ENCODE measurements at places on chromosomes 13 and 19.

DNA sequence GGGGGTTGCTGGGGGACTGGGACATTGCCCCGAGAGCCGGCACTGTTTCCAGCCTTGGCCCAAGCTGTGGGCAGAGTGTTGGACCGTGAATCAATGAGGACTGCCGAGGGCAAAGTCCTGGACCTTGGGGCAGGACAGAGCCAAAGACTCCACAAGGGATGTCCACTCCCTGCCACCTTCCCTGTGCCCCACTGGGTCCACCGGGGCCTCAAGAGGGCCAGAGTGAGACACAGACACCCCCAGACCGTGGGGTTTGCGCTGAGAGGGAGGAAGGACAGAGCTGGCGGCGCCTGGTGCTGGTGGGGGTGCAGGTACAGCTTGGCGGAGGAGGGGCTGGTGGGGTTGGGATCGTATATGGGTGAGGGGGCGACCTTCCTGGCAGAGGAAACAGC, 11.8 kb downstream of the MAST3 start:
- DNase-seq, result no peak

- DNase-seq, result no peak
Observed at GRCh38 chr19:35901055-35901644, 810 bp upstream of the NFKBID start.

GRCh38 chr19:3852177-3852511, 16.7 kb downstream of the ZFR2 start:
- no peak for DNase-seq

GRCh38 chr19:33767898-33768413, 28.7 kb upstream of the KCTD15 start:
- no peak for DNase-seq

DNA sequence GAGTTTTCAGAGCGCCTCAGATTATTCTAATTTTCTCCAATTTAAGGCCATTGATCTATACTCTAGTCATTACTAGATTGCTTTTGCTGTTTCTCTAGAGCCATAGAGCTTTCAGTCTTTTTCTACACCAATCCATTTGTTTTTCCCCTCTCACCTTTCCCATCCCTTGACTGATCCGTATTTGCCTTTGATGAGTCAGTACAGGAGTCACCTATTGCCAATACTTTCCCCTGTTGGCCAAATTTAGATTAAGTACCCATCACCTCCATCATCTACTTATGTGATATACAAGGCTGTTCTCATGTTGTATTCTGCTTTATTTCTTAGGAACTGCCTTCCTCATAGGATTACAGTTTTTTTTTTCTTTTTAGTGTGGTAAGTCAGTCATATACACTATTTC, 463.2 kb downstream of the KLF12 start:
- DNase-seq, result no peak

- DNase-seq, result no peak
Observed at GRCh38 chr13:64633948-64634347, 2596.2 kb downstream of the PCDH9 start.

- DNase-seq, result no peak
Observed at GRCh38 chr19:32497391-32497790, 83.6 kb upstream of the PDCD5 start.

- DNase-seq, result no peak
Observed at GRCh38 chr19:29365836-29366417, 153.0 kb upstream of the UQCRFS1 start.

DNA sequence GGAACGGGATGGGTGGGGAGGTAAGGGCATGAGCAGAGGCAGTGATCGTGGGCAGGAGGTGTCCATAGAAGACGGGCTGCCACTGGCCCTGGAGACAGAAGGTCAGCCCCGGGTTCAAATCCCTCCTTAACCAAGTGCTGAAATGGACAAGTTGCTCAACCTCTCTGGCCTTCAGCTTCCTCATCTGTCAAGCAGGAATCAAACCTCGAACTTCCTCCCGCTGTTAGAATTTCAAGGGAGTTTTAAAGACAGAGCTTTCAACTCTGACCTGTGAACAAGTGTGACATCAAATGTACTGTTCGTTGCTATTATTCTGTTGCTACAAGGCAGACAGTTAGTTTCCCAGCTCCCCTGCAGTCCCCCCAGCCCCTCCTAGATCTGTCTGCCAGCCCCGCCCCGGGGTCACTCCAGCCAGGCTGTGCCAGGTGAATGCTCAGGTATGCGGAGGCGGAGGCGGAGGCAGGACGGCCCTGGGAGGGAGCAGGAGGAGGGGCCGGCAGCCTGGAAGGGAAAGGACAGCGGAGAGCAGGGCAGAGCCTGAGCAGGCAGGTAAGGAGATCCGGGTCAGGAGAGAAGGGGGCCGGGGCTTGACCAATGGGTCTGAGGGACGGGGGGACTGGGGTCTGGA, at the start of gene EPS8L1:
Gene EPS8L1, plus strand, starts transcription at position 499 of the 628 bp plus-strand sequence. CDS start 576 bp downstream, outside the sequence.
- no peak for DNase-seq

GRCh38 chr13:95533545-95534160, 18.9 kb upstream of the CLDN10 start:
- no peak for DNase-seq

- no peak for DNase-seq
Observed at GRCh38 chr13:108220041-108220440, 1.8 kb downstream of the ABHD13 start.

DNA sequence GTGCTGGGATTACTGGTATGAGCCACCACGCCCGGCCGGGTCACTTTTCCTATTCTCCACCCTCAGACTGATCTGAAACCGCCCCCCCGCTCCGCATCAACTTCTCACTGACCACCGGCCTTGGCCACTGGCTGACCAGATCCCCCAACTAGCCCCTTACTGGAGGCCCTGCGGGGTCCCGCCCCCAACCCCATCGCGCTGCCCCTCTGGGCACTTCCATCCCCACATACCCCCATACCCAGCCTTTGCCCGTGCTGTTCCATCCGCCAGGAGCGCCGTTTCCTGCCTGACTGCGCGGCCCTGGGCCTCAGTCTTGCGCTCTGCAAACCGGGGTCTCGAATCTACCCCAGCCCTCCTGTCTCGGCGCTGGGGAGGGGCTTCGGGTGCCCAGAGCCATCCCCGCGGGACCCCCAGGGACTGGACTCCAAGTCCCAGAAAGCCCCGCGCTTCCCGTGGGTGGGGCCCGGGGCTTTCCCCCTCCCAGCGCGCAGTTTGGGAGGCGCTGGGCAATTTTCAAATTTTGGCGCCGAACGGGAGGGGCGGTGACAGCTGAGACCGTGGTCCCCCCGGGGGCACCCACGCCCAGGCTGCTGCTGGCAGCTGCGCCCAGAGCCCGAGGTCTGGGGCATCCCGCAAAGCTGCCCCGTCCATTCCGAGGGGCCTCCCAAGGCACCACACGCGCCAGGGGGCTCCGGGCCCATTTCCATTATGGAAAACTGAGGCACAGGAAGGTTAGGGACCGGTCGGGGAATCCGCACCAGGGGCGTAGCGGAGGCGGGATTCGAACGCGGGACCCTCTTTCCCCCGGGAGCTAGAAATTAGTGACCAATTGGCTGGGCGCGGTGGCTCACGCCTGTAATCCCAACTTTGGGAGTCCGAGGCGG, 5.2 kb upstream of the LMNB2 start:
- DNase-seq, result peak; percentile 36

DNA sequence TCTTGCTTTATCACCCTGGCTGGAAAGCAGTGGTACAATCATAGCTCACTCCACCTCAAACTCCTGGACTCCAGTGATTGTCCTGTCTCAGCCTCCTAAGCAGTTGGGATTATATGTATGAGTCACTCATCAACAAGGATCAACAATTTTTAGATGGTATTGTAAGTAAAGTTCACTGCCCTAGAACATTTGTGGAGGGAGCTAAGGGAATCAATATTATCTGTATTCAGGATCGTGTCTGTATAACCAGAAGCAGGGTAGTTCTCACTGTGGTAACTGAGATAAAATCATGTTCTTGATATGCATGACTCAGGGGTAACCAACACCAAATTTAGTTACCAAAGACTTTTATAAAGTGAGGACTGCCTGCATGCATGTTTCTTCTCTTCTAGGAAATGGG, 27.0 kb downstream of the ZMYM5 start:
- no peak for DNase-seq

- no peak for DNase-seq
Observed at GRCh38 chr19:31478241-31478640, 129.0 kb upstream of the TSHZ3 start.

DNA sequence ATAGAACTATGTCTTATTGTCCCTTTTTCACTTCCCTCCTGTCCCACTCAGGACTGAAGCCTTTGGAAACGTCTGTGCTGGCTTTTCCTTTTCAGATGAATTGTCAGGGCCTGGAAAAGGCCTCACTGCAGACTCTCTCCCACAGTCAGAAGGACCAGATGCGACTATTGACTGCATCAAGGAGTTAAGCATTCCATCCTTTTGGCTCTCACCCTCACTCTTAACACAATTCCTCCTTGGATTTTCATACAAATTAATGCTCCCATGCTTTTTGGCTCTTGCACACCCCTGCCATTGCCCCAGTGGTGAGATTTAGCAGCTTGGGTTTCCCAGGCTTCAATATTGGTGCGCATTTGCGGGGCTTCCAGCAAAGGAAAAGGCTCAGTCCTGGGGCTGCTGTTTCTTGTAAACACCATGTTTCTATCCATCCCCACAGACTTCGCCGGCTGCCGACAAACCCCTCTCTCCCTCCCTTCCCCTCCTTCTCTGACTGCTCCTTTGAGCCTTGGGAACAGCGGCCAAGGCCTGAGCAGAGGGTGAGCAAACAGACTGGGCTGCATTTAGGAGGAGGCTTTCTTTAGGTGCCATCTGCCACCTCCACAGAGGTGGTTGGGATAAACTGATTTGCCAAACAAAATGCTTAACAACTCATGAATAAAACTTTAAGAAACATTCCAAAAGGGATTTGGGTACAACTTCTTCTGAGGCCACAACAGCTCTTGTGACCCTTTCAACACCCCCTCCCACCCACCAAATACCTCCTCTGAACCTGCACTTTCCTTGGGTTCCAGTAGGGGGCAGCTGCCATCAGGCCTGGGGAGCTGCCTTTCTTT, 48.6 kb upstream of the PCDH8 start:
- DNase-seq, result no peak

DNA sequence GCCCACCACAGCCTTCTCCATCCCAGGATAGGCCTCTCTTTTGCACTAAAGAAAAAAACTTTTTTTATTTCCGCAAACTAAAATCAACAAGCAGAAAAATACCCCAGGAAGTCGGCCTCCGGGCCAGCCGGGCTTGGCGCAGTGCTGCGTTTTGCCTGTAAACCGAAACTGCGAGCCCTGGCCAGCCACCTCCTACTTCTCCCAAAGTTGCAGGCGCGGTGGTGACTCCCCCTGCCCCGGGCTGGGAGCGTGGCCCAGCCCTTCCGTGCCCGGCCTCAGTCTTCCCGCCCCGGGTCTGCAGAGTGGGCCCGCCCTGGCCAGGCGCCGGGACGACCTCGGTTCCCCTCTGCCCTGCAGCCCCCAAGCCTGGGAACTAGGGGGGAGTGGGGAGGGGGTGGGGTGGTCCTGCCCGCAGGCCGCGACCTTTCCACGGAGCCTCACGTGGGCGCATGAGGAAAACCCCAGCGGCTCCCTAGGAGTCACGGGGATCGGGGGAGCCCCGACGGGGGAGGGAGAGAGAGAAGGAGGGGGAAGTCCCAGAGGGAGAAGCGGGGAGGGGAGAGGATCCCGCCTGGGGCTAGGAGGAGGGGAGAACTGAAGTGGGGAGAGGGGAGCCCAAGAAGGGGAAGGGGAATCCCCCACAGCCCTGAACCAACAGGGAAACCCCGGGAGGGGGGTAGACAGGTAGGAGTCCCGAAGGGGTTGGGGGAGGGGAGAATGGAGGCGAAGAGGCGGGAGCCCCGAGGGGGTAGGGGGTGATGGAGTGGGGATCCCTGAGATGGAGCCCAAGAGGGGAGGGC, 3.0 kb downstream of the GADD45B start:
- peak; percentile 63 for DNase-seq

DNA sequence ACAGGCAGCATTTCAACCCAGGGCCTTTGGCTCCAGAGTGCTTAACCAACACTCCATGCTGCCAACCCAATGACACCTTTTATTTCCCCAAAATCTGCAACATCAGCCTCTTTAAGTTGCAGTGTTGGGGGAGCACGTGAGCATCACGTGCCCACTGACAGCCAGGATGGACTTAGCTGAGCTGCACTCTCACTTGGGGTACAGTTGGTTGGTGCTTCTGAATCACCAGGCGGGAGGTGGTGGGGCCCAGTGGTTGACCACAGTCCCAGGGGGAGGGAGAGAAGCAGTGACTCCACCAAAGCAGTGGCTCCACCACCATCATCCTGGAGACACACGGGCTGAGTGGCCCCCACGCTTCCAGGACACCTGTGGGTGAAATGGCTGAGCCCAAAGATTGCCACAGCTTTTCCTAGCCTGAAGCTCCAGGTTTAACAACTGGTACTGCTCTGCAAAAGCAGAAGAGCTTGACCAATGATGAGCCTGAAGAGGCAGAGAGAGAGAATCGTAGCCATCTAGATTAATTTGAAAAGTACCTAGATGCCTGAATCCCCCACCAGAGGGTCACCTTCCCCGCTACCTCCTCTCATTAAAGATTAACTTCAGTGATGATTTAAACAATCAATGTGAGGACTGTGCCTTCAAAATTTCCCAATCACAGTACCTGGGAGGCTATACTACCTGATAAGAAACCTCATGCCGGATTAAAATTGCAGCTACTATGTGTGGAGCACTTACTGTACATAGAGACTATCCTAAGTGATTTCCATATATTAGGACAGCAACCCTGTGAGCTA, 193.8 kb downstream of the FOXO1 start:
- DNase-seq, result no peak

GRCh38 chr19:7122701-7123100, 53.2 kb downstream of the ZNF557 start:
- no peak for DNase-seq

- DNase-seq, result no peak
Observed at GRCh38 chr19:56141417-56141993, 418 bp downstream of the ZNF444 start.

DNA sequence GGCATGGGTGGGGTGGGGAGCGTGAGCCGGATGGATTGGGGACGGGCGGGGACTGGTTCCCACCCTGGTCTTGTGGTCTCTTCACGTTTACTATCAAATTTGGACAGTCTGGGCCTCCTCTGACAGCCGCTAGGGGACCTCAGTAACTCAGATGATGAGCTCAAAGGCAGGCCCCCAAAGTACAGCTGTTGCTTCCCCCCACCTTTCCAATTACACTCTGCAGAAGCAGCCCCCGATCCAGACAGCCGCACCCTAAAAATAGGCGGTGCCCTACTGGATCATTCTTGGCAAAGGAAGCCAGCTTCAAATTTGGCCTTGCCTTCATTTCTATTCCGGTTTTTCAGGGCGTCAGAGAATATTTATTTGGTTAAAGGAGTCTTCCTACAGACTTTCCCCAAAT, 1.9 kb upstream of the FOXO1 start:
- DNase-seq, result no peak

- no peak for DNase-seq
Observed at GRCh38 chr13:34833562-34834182, 108.4 kb upstream of the NBEA start.

- no peak for DNase-seq
Observed at GRCh38 chr13:74678308-74678965, 544.2 kb upstream of the KLF12 start.

DNA sequence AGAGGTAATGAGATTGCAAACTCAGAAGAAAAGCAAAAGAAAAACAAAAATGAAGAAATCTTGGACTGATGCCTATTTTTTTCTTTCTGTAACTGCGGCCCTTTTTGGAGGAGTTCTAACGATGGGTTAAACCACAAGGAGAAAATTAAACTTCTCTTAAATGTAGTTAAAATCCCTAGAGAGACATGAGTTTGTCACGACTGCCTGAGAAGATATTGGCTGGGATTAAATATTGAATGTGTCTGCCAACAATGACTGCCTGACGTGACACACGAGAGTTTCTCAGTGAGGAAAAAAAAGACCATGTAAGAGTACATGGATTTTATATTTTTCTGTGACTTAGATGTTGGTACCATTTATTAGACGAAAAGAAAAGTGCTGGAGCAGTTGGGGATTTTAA, 1013.4 kb downstream of the PCDH9 start:
- DNase-seq, result no peak
